Brain pericyte (primary cell): ENCODE measurements at places on chromosomes 2 and 18.
A peak's percentile ranks its signal among the peaks of the same experiment; 100 is the strongest.

DNA sequence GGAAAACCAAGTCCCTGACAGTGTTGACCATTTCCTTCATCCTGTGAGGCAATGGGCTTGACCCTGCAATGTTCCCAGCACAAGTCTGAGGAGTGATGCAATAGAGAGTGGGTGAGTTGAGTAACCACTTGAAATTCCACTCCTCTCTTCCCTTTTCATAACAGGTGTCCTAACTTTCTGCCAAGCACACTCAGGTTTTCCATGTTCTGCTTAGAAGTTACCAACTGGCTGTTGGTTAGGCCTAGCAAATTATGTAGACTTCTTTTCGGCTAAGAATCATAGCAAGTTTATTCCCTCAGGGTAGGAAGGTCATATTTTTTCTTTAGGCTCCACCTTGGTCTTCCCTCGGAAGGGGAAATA, 11.5 kb downstream of the GNLY start:
- no peak for DNase-seq

DNA sequence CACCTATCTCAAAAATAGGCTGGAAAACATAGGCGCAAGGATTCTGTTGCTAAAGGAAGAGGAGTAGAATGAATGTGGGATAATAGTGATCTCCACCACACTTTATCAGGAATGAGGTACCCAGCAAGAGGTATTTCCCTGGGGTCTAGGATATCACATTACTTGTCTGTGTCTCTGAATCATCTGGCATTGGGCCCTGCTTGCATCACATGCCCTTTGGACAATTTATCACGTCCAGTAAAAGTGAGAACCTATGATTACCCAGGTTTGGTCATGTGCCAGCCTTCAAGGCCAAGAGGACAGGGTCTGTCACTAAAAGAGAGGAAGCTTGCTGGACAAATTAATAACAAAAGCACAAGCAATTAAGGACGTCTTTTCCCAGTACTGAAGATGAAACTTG, 11.4 kb upstream of the TRAPPC8 start:
- DNase-seq: no peak

GRCh38 chr2:102282678-102283091, 28.7 kb upstream of the IL1RL1 start:
- DNase-seq: no peak

GRCh38 chr2:36560726-36561125, 37.2 kb downstream of the FEZ2 start:
- no peak for DNase-seq

DNA sequence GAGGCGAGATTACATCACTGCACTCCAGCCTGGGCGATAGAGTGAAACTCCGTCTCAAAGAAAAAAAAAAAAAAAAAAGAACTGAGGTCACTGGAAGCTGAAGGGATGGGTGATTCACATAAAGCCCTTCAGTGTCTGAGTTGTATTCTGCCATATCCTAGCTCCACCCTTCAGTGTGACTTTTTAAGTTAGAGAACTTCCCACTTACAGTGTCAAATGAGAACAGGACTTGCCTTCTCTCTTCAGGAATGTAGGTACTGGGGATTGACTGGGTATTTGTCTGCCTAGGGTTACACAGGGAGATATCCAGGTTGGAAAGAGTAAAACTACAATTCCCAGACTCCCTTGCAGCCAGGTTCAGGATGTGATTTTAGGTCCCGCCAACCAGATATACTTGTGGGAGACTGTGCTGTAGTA, 37.9 kb downstream of the EHD3 start:
- DNase-seq: no peak

GRCh38 chr18:35267161-35267651, 22.8 kb downstream of the ZSCAN30 start:
- peak; percentile 16 for DNase-seq

DNA sequence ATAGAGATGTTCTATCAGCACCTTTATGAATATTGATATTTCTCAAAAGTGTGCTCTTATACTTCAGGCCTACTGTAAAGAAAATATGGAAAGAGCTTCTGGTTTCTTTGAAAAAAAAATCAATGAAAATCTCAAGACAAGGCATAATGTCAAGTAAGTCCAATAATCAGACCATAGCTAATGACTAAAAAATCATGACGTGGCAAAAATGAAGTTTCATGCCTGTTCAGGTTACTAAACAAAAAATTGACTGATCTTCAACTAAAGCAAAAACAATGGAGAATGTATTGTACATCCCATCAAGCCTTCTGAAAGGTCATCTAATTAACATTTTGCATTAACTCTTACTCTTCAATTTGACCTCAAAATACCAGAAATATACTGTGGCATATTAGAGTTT, 824.4 kb downstream of the EPHA4 start:
- DNase-seq: no peak
